ENCODE measurements at places on chromosomes 7 and 10. TPM values are rescaled to one million over a fixed set of nuclear protein-coding genes. Genes with fewer than 3 reads are reported as not detected.

CARD11 gene
- total RNA-seq = 2.5 TPM

PLXDC2 gene
- 50.4 TPM for total RNA-seq

PDE1C gene
- 7.8 TPM for total RNA-seq

GRCh38 chr7:118009419-118009818, 136.2 kb upstream of the CTTNBP2 start:
- H3K4me3 ChIP-seq = no peak overlapping the region
- H3K27ac ChIP-seq = no peak overlapping the region
- no peaks in the 10 kb centered on the region for H3K27me3 ChIP-seq
- no peaks in the 10 kb centered on the region for H3K36me3 ChIP-seq

- H3K27me3 ChIP-seq = no peaks in the 10 kb centered on the region
- H3K4me3 ChIP-seq = no peak overlapping the region
- DNase-seq = no peak
- H3K4me1 ChIP-seq = no peaks in the 10 kb centered on the region
- H3K36me3 ChIP-seq = no peaks in the 10 kb centered on the region
- H3K27ac ChIP-seq = no peak overlapping the region
These were observed 69.7 kb upstream of the ITPRID1 start for GRCh38 chr7:31444196-31444595.

DNA sequence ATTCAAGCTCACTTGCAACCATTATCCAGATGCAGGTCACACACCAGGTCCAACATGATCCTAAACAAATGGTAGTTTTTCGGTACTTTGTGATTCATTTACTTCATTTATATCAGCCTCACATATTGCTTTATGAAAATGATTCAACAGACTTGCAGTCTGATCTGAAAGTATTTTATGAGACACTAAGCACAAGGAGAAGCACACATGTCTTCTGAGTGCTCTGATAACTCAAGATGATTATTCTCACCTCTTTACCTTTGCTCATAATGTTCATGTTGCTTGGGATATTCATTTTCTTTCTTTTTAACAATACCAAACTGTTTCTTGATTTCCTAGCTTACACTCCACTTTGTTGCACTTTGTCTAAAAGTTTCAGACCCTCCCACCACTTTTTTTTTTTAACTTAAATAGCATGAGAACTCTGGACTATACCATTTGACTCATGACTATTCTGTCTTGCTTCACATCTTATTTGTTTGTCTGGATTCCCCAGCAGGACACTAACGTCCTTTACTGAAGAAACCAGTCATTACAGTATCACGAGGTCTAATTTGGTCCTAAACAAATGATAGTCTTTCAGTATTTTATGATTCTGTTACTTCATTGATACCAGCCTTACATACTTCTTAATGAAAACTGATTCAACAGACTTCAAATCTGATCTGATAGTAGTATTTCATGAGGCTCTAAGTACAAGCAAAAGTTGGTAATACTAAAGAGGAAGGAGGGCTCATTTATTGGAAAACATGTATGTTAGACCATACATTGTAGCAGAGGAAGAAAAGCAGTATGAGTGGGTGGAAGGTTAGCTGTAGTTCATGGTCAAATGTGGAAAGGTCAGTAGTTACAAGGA, 171.8 kb upstream of the AHR start:
- H3K4me1 ChIP-seq = peaks cover 7% of the 10 kb centered on the region
- no peaks in the 10 kb centered on the region for H3K27me3 ChIP-seq
- no peak for DNase-seq
- no peak overlapping the region for H3K4me3 ChIP-seq

- H3K27me3 ChIP-seq = no peaks in the 10 kb centered on the region
- DNase-seq = no peak
- H3K36me3 ChIP-seq = peaks cover 7% of the 10 kb centered on the region
- H3K27ac ChIP-seq = no peak overlapping the region
These were observed 66.0 kb upstream of the LRRC4 start for GRCh38 chr7:128097211-128097731.

DNA sequence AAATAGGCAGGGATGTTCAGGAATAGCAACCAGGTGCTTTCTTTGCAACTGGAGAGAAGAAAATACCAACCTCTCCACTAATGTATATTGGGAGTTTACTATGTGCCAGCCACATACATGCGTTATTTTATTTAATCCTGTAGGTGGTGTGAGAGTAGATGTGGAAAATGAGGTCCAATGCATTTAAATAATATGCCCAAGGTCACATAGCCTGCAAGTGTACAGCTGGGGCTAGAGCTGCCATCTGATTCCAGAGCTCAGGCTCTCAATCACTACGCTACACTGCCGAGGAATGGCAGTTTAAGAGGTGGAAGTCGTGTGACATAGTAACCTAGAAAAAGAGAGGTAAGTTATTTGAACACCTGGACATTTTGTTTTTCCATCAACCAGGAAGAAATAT, 277.0 kb downstream of the EXOC4 start:
- DNase-seq = no peak
- H3K36me3 ChIP-seq = no peaks in the 10 kb centered on the region
- no peak overlapping the region for H3K4me3 ChIP-seq
- H3K4me1 ChIP-seq = peaks cover 6% of the 10 kb centered on the region
- no peak overlapping the region for H3K27ac ChIP-seq

DNA sequence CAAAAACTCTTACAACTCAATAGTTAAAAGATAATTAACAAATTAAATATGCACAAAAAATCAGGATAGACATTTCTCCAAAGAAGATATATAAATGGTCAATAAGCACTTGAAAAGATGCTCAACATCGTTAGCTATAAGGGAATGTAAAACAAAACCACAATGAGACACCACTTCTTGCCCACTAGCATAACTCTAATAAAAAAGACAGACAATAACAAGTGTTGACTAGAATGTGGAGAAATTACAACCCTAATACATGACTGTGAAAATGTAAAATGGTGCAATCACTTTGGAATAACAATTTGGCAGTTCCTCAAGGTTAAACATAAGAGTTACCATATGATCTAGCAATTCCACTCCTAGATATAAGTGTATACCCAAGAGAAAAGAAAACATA, 74.3 kb upstream of the PCGF5 start:
- H3K4me3 ChIP-seq = no peak overlapping the region
- no peak overlapping the region for H3K27ac ChIP-seq

GRCh38 chr10:123967626-123968243, 76.1 kb upstream of the CPXM2 start:
- no peak overlapping the region for H3K4me3 ChIP-seq
- DNase-seq = peak; percentile 71
- no peaks in the 10 kb centered on the region for H3K4me1 ChIP-seq
- no peaks in the 10 kb centered on the region for H3K36me3 ChIP-seq
- peaks cover 12% of the 10 kb centered on the region for H3K27me3 ChIP-seq

- no peaks in the 10 kb centered on the region for H3K27me3 ChIP-seq
- H3K36me3 ChIP-seq = peaks cover 5% of the 10 kb centered on the region
- H3K4me3 ChIP-seq = no peak overlapping the region
- DNase-seq = peak; percentile 94
- peak overlapping the region; percentile 86 for H3K27ac ChIP-seq
These were observed 47.2 kb upstream of the RHEB start for GRCh38 chr7:151566897-151567320.

GRCh38 chr7:88090240-88090639, 129.6 kb downstream of the SRI start:
- H3K4me1 ChIP-seq = no peaks in the 10 kb centered on the region
- no peak for DNase-seq
- no peaks in the 10 kb centered on the region for H3K27me3 ChIP-seq
- H3K36me3 ChIP-seq = no peaks in the 10 kb centered on the region
- H3K27ac ChIP-seq = no peak overlapping the region

DNA sequence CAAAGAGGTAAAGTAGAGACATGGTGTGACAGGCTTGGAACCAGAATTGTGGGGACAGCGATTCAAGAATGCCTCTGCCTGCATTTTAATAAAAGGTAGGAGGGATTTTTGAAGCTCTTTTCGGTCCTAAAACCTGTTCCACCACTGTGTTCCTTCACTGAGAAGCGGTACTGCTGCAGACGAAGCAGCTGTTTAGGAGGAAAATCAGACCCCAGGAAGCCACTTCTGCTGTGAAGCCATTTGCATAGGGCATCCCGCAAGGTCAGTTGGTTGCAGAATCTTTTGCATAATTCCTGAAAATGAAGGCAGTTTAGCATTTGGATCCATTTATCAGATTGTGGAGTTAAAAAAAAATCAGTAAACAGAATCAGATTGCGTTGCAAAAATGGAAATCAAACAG, 183.3 kb upstream of the PRKCQ start:
- no peak overlapping the region for H3K27ac ChIP-seq
- H3K4me1 ChIP-seq = no peaks in the 10 kb centered on the region
- H3K36me3 ChIP-seq = no peaks in the 10 kb centered on the region
- DNase-seq = no peak
- no peak overlapping the region for H3K4me3 ChIP-seq

DNA sequence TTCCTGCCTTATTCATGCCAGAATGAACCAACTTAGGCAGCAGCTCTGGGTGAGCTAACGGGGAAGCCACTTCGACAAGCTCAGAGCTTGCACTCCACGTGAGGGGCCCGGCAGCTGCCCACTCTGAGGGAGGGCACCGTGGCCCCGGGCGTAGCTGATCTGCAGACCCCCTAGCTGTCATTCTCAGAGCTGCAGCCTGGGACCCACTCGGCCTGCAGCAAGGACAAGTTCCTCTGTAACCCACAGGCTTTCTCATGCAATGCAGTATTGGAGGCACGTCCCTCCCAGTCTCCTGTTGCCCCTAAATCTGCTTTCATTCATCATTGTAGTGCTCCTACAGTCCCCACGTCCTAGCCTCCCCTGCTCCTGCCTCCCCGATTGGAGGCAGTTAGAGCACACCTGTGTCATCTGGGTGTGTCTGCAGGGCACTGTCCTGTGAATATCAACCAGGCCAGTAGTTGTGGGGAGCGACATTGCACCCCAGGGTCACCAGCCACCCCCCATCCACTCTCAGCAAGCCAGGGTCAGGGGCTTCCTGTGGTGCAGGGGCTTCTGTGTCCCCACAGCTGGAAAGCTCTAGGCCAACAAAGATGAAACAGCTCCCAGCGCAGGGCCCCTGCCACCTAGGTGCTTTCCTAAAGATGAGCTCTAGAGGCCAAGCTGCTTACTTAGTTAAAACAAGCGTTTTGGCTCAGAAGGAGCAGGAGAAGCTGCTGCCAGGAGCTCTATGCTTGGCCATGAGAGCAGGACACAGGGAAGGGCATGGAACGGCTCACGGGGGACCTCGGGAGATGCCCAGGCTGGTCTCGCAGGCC, 333.6 kb downstream of the ADARB2 start:
- no peaks in the 10 kb centered on the region for H3K27me3 ChIP-seq
- DNase-seq = no peak
- no peak overlapping the region for H3K4me3 ChIP-seq
- H3K27ac ChIP-seq = no peak overlapping the region
- no peaks in the 10 kb centered on the region for H3K36me3 ChIP-seq
- no peaks in the 10 kb centered on the region for H3K4me1 ChIP-seq

DNA sequence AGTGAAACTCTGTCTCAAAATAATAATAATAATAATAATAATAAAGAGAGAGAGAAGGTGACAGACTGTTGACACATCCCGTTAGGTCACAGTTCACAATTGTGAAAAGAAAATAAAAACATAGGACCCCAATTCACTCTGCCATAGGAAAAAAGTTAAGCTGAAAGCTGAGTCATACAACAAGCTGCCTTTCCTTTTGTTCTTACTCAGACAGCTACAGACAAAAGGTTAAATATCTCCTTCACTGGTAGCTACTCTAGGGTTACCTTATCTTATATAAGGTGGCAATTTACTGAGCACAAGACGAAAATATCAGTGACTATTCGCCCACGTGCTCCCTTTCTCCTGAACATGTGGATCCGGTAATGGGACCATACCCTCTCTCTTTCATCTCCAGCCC, 17.5 kb downstream of the TUBAL3 start:
- no peaks in the 10 kb centered on the region for H3K36me3 ChIP-seq
- H3K27me3 ChIP-seq = no peaks in the 10 kb centered on the region
- H3K4me3 ChIP-seq = no peak overlapping the region
- H3K27ac ChIP-seq = no peak overlapping the region

- no peaks in the 10 kb centered on the region for H3K36me3 ChIP-seq
- DNase-seq = no peak
- no peak overlapping the region for H3K27ac ChIP-seq
These were observed 390.3 kb downstream of the GRID1 start for GRCh38 chr10:85976267-85976793.

DNA sequence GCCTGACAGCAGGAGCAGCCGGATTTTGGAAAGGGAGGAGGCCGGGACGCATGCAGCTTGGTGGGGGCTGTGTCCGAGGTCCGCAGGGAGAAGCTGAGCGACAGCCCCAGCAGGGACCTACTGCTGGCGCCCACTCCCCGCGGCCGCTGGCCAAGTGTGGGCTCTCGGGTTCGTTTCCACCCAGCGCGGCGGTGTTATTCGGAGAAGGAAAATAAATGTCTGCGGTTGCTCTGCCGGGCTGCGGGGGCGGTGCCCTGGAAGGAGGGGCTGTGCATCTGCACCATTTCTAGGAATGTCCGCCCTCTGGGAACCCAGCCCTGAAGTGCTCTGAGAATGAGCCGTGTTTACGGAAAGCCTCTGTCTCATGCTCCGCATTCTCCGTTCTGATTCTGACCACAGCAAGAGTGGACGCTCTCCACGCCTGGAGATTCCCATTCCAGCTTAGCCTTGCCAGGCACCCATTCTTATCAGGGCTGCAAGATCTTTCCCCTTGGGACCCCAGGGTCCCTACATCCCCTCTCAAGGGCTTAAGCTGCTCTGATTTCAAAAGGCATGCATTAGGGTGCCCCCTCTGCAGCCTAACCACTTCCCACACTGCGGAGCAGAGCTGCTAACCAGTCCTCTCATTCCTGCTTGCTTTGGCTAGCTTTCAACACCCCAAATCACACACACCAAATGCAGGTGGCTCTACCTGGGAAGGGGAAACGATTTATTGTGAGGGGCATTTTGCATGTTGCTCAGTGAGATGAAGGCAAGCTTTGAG, 256.6 kb upstream of the GLI3 start:
- no peaks in the 10 kb centered on the region for H3K36me3 ChIP-seq
- peak overlapping the region; percentile 8 for H3K4me3 ChIP-seq
- H3K27me3 ChIP-seq = no peaks in the 10 kb centered on the region
- no peak overlapping the region for H3K27ac ChIP-seq
- peak; percentile 66 for DNase-seq
- H3K4me1 ChIP-seq = peaks cover 7% of the 10 kb centered on the region

- H3K36me3 ChIP-seq = no peaks in the 10 kb centered on the region
- no peak overlapping the region for H3K4me3 ChIP-seq
- no peak overlapping the region for H3K27ac ChIP-seq
- no peak for DNase-seq
- H3K27me3 ChIP-seq = no peaks in the 10 kb centered on the region
These were observed 8.4 kb upstream of the SEPTIN7 start for GRCh38 chr7:35792472-35792871.

- DNase-seq = no peak
- no peaks in the 10 kb centered on the region for H3K36me3 ChIP-seq
- H3K27ac ChIP-seq = no peak overlapping the region
- H3K27me3 ChIP-seq = no peaks in the 10 kb centered on the region
These were observed 39.7 kb upstream of the TEX47 start for GRCh38 chr7:88835147-88835728.

Measured in thyroid gland (tissue), 4 donors.